ENCODE measurements at places on chromosomes 5 and 9.
A peak's percentile ranks its signal among the peaks of the same experiment; 100 is the strongest.

GRCh38 chr5:125835293-125836172 is 587.7 kb upstream of the GRAMD2B start:
- no peak for DNase-seq

DNA sequence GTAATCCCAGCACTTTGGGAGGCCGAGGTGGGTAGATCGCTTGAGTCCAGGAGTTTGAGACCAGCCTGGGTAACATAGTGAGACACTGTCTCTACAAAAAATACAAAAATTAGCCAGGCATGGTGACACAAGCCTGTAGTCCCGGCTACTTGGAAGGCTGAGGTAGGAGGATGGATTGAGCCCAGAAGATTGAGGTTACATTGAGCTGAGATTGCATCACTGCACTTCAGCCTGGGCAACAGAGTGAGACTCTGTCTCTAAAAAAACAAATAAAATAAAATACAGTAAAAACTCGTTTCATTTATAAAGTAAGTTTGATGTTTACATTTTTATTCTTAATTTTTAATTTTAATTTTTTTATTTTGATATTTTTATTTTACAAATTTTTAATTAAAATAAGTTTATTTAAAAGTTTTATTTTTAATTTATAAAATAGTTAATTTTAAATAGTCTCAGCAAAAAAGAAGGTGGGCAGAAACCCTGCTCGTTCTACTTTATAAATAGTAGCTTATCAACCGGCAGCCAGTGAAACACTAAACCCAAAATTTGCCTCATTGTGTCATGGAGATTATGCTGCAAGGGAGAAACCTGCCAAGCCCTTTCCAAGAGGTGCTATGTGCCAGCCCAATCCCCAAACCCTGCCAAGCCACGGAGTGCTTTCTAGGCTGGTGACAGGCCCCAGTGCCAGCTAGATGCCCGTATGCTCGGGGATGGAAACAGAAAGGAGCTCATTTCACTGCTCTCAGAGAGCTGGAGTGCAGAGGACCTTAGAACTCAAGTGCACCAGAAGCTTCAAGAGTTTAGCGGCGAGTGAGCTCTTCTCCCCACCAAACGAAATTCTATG is 38.9 kb downstream of the SERINC5 start:
- peak; percentile 91 for DNase-seq

- DNase-seq: no peak
Observed at GRCh38 chr5:131214609-131215227, 44.0 kb downstream of the LYRM7 start.

DNA sequence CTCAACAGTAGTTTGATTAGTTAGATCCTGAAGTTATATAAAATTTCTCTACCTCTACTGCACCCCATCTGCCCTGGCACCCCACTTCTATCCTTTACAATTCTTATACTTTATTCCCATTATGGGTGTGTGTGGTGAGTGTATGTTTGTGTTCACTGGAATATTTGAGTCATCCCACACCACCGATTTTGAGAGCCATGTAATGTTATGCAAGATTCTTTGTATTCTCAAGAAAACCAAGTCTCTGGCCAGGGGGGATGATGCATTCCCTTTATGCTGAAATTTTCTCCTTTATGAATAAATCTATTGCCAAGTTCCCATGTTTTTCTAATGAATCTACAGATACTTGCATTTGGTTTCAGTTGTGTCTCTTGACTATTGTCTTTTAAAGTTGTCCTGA is 266.8 kb downstream of the ARHGEF28 start:
- no peak for DNase-seq

- no peak for DNase-seq
Observed at GRCh38 chr9:28801144-28801799, 1228.0 kb upstream of the C9orf72 start.

Data from NCI-H1092 treated with DMSO at 0.1 percent for 48 hours (cell line).